ENCODE measurements at places on chromosomes 13 and 19.

DNA sequence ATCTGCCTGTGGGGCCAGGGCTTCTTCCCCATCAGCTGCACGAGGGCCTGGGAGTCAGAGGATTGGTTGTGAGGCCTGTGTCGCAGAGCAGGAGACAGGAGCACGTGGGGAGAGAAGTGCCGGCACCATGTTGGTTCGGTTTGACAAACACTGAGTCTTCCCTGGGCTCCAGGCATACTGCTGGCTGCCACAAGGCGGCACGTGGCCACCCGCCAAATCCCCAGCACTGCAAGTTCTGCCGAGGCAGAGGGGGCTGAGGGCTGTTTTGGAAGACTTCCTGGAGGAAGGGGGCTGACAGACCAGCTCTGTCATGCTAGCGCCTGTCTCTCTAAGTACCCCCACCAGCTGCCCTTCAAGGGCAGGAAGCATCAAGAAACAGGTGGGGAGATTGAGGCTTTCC lies 9.5 kb downstream of the SHANK1 start:
- DNase-seq, result no peak

DNA sequence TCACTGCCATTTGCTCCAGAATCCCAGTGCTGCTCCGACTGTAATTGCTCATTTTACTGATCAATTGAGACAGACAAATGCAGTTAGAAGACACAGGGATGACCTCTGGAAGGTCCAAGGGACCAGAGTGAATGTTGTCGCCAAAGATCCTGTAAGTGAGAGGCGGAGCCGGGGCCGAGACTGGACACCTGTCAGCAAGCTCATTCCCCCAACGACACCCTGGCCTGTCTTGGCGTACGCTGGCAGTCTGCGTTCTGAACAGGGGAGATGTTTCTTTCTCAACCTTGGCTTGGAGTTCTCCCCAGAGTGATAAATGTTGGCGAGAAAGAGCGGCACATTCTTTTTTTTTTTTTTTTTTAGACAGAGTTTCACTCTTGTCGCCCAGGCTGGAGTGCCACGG lies 24.2 kb downstream of the GADD45B start:
- no peak for DNase-seq

DNA sequence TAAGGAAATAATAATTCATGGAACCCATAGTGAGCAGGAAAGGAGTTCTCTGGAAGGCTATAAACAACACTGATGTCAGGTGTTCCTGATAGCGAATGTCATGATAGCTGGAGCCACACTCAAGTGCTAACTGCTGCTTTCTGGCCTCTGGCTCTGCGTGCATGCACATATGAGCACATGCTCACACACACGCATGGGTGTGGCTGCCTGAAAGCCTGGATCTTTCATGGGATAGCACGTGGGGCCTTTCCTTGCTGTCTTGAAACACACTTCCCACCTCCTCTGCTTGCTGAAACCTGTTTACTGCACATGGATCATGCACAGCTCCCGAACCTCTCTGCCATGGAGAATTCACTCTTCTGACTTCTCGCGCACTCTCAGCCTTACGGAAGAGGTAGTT lies 207.4 kb downstream of the ATP8A2 start:
- DNase-seq, result no peak

DNA sequence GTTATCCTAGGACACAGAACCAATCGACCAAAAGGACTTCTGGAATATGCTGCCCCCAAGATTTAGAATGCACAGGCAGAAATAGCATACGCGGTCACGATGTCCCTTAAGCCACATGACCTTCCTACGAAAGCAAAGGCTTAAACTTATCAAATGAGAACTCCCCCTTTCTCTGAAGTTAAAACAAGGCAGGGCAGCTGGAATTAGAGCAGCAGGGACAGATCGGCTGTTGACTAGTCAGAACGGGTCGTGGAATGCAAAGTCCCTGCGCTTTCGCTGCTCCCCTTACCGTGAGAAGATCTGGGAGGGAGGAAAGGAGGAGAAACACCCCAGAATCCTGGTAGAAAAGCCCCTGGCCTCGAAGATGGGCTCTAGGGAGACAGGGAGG lies 799 bp upstream of the USPL1 start:
- peak; percentile 60 for DNase-seq

DNA sequence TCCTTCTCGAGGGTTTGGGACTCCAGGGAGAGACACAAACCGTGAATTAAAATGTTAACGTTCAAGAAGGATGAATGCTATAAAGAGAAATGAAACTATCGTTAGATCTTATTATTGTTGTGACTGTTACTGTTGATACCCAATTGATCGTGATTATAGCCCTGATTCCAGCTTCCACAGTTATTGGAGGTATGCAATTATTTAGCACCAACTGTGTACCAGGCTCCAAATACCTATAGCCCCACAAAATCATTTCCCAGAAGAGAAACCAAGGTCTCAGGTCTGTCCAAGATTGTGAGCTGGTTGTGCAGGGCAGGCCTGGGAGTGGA lies 30.1 kb upstream of the NFIC start:
- no peak for DNase-seq

GRCh38 chr13:34250151-34250670 lies 432.3 kb downstream of the RFC3 start:
- DNase-seq, result no peak

DNA sequence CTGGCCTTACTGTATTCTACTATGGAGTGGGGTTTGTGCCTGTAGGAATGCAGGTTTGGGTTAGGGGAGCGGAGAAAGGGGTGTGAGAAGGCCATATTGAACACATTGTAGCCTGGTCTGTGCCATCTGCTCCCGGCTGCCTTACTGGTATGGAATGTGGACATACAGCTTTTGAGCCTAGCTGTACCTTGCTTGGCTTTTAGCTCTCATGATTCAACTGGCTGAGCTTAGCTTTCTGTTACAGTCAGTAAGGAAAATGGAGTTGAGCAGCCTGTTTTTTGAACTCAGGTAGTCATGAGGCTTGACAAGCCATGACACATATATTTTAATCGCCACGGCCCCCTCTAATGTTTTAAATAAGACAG lies 41.6 kb downstream of the ARHGAP35 start:
- DNase-seq, result no peak

GRCh38 chr13:93977986-93978385 lies 501.5 kb downstream of the DCT start:
- no peak for DNase-seq

DNA sequence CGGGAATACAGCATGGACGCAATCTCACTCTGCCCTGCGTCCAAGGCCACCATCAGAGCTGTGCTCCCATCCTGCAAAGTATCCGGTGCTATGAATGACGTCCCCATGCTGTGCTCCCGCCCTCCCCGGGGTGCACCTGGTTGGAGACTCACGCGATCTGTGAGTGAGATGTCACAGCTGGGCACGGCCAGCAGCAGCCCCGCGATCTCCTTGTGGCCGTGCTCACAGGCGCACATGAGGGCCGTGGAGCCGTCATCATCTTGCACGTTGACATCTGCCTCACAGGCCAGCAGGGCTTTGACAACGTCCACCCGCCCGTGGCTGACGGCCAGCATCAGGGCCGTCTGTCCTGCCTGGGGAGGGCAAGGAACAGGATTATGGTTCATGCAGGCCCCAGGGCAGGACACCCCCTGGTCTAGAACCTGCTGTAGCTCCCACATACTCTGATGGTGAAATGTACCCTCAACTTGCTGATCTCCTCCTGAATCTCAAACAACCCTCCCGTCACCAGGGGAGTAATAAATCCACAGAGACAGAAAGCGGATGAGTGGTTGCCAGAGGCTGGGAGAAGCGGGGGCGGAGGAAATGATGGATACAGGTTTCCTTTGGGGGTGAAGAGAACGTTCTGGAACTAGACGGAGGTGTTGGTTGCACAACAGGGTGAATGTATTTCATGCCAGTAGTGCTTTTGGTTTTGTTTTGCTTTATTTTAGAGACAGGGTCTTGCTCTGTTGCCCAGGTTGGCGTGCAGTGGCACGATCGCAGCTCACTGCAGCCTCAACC lies 14.5 kb upstream of the SPC24 start:
- no peak for DNase-seq

GRCh38 chr13:79966493-79966895 lies 374.4 kb downstream of the SPRY2 start:
- DNase-seq, result no peak

GRCh38 chr19:28619816-28620429 lies 593.0 kb downstream of the UQCRFS1 start:
- no peak for DNase-seq

DNA sequence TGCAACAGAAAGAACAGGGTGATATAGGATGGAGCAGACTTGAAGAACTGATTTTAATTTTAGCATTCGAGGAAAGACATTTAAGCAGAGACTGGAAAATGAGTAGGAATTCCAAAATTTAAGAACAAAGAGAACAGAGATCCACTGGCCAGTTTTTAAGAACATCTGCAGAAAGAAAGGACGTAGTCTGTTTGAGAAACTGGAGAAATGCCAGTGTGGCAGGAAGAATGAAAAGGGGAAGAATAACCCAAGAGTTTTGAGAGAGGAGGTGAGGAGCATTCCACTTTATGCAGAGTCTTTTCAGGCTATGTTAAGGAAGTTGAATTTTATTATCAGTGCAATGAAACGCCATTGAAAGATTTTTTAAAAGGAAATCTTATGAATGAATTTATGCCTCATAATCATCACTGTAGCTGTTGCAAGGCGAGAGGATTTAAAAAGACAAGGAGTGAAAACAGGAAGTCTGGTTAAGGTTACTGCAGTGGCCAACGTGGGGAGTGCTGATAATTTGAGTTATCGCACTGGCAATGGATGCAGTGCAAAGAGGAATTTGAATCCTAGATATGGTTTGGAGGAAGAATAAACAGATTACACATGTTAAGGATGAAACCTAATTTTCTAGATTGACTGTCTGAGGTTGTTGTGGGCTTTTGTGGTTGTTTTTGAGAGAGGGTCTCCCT lies 253.8 kb downstream of the DACH1 start:
- DNase-seq, result no peak

DNA sequence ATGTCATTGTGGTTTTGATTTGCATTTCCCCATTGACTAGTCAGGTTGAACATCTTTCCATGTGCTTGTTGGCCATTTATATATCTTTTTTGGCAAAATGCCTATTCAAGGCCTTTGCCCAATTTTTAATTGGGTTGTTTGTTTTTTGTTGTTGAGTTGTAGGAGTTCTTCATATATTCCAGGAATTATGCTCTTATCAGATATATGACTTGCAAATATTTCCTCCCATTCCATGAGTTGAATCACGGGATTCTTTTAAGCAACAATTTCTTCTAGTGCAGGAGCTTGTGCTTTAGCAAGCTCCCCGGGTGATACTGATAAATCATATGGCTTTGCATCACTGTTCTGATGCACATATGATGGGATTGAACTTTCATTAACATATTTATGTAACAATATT lies 47.0 kb upstream of the FLT1 start:
- no peak for DNase-seq

GRCh38 chr13:81639984-81640582 lies 1299.2 kb upstream of the SPRY2 start:
- no peak for DNase-seq

Measured in CD4-positive, alpha-beta T cell treated with Interleukin-2 at 100 ng/mL for 4 hours (primary cell).